ENCODE measurements at places on chromosomes 7 and 10.

DNA sequence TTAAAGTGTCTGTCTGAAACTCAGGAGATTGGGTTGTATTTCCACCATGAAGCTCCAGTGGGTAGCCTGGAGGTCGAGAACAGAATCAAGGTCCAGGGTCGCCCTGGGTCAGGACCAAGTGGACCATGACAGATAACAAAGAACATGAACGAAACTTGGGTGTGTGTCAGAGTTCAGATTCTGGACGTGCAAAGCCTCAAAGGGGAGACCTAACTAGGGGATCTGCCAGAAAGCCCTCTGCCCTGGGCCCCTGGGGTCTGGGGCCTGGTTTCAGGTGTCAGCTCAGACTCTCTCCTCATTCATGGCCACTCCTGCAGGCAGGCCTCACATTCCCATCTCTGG lies 1.6 kb downstream of the RASSF4 start:
- DNase-seq = no peak

GRCh38 chr10:60917331-60918280 lies 26.4 kb downstream of the RHOBTB1 start:
- DNase-seq = no peak

- DNase-seq = no peak
These were observed 567 bp upstream of the CDCA7L start for GRCh38 chr7:21946222-21946709.

GRCh38 chr10:72074574-72075375 lies 13.6 kb downstream of the SPOCK2 start:
- no peak for DNase-seq

- DNase-seq = no peak
These were observed 610.6 kb downstream of the SDK1 start for GRCh38 chr7:3911685-3912084.

GRCh38 chr10:870564-871166 lies 60.8 kb downstream of the LARP4B start:
- no peak for DNase-seq

GRCh38 chr10:132496360-132497062 lies 41.1 kb upstream of the INPP5A start:
- DNase-seq = no peak

GRCh38 chr7:152887778-152888177 lies 128.2 kb downstream of the ACTR3B start:
- no peak for DNase-seq

DNA sequence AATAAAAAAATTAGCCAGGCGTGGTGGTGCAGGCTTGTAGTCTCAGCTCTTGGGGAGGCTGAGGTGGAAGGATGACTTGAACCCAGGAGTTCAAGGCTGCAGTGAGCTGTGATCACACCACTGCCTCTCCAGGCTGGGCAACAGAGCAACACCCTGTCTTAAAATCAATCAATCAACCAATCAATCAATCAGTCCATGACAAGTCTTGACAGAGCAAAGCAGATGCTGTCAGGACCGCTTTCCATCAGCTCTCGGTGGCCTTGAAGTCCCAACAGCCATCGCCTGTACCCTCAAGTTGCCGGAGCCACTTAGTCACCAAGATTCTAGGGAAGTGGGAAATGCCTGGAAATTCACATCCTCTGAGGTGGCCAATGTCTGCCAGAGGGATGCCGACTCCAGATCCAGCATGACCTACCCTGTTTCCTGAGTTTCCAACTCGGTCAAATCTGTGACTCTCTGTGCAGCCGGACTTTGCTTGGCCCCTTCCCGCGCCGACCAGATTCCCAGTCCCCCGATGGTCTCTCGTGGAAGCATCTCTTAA lies 871 bp upstream of the CCL24 start:
- DNase-seq = no peak

DNA sequence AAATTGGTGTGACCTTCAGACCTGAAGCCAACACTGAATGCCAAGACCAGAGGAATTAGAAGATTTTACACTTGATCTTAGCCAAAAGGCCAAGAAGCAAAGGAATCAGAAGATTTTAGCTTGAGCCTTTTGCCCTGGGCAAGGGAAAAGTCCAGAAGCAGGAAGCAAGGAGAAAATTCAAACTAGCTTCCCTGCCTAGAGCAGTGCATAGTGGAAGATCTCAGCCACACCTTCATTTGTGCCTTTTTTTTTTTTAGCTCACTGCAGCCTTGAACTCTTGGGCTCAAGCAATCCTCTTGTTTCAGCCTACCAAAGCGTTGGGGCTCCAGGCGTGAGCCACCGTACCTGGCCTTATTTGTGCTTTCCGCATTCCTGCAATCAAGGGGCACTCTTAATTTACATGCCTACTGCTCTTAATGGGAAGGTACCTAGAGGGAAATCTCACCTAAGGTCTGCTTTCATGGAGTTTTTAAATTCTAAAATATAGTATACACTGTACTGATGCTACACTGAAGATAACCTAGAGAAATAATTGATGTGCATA lies 8.3 kb upstream of the PIP4K2A start:
- DNase-seq = no peak

GRCh38 chr7:22660732-22661131 lies 66.3 kb upstream of the IL6 start:
- DNase-seq = no peak

DNA sequence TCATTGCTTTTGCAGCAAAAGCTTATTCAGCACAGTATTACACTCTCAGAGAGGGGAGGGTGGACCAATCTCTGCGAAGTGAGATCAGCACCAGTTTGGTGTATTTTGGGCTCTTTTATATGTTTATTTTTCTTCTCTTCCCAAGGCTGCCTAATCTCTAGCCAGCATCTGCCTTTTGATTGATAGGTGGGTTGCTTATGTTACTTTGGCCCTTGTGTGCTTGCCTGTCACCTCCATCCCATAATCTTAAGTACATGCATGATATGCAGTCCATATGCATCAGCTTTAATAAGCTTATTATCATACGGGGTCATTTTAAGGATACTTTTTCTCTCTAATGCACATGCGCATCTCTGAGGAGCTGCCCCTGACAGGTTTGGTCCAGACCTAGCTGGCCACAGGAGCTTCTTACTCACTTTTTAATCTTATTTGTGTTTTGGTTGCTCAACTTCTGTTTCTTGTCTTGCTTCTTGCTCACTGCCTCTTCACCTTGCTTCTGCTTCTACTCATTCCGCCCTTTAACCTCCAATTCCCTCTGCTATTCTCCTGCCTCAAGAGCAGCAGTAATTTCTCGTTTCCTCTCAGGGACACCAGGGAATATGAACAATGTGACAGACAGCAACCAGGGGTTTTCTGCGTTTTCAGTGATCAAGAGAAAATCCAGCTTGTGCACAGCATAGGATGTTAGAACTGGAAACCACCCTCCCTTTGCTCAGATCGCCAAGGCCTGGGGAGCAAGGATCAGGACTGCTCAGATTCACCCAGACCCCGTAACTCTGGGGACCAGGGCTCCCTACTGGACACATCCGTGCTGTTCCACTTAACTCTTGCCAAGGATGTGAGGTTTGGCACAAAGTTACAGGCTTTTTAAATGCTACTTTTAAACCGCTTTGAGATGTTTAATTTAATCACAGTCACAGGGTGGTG lies 10.0 kb downstream of the RGR start:
- no peak for DNase-seq

GRCh38 chr10:101303087-101303703 lies 50.8 kb upstream of the BTRC start:
- no peak for DNase-seq
